Ovary (tissue), 10 donors: ENCODE measurements at places on chromosomes 16 and 17.

DNA sequence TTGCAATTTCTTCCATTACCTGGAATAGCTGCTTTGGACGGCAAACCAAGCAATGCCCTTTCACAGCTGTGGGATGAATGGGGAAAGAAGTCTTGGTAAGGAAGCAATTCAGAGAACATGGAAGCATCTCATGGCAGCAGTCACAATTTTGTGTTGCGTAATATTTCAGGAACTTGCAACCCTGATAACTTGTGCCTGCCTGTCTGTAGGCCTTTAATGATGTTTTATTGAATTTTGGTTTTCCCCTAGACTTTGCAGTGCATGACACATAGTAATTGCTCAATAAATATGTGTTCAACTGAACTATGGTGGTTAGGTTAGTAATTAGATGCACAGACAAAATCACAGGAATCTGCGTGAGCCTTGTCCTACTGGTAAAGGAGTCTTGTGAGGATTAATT is 439.5 kb downstream of the WWOX start:
- DNase-seq, result no peak

GRCh38 chr16:54928411-54929089 is 2.1 kb upstream of the IRX5 start:
- peak; percentile 54 for DNase-seq

DNA sequence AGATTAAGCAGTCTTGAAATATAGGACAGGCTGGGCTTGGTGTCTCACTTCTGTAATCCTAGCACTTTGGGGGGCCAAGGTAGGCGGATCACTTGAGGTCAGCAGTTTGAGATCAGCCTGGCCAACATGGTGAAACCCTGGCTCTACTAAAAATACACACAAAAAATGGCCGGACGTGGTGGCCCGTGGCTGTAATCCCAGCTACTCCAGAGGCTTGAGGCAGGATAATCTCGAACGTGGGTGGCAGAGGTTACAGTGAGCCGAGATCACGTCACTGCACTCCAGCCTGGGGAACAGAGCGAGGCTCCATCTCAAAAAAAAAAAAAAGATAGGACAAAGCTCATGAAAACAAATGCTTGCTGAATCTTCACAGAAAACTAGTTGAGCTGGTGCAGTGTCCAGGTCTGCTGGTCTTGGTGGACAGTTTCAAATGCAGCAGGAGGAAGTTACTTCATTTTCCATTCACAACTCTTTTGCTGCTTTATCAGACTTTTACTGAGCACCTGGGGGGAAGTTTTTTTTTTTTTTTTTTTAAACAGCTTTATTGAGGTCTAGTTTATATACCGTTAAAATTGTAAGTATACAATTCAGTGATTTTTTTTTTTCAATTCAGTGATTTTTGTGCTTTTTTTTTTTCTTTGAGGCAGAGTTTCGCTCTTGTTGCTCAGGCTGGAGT is 45.2 kb downstream of the SNX29 start:
- no peak for DNase-seq

GRCh38 chr17:80023481-80024205 is 12.0 kb downstream of the TBC1D16 start:
- no peak for DNase-seq

DNA sequence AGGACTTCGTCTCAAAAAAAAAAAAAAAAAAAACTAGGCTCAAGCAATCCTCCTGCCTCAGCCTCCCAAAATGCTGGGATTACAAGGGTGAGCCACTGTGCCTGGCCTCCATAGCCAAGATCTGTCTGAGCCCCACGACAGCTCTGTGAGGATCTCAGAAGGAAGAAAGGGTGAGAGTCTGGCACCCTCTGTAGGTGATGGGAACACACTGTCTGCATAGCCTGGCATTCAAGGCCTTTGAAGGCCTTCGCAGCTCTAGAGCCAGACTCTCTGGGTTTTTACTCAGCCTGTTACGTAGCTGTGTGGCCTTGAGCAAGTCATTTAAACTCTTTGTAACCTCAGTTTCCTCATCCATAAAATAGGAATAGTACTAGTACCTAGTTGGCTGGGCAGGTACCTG is 6.3 kb upstream of the XPO6 start:
- no peak for DNase-seq
